Activated T-helper 1 cell treated with anti-CD3 and anti-CD28 coated beads, Interleukin-2, amount 50 U/mL, for 16 hours (primary cell): ENCODE measurements at places on chromosomes 11 and 22.

DNA sequence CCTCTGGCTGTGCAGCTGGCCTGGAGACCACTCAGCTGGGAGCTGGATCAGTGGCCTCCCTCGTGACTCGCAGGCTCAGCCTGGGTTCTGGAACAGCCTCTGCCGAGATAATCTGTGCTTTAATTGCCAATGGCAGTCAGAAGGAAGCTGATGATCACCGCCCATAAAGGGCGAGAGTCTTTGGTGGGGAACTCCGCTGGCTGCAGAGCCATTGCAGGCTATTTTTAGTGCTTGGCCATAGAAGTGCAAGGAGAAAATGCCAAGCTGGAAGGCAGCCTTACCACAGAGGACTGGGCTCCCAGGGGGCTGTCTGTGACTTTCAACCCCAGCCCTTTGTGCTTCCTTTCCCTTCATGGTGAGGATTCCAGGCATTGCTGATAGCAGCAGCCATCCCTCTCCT is 62.2 kb upstream of the TENM4 start:
- DNase-seq = no peak

DNA sequence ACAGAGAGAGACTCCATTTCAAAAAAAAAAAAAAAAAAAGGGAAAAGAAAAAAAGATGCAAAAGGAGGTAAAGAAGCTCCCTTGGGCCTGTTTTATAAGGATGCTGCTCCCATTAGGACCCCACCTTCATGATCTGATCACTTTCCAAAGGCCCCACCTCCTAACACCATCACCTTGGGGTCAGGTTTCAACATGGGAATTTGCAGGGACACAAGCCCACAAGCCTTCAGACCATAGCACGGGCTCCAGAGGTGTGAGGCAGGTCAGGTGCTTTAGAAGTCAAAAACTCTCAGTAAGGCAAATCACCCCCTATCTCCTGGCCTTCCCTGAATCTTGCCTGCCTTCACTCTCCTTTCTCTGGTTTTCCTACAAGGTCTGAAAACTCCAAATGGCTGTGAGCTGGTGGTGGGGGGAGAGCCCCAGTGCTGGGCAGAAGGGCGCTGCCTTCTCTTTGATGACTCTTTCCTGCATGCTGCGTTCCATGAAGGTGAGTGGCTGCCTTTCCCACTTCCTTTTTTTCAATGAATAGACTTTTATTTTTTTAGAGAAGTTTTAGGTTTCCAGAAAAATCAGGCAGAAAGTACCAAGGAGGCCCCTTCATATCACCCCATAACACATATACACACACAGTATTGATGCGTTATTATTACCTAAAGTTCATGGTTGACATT is 13.2 kb downstream of the ASPHD2 start:
- DNase-seq = no peak

DNA sequence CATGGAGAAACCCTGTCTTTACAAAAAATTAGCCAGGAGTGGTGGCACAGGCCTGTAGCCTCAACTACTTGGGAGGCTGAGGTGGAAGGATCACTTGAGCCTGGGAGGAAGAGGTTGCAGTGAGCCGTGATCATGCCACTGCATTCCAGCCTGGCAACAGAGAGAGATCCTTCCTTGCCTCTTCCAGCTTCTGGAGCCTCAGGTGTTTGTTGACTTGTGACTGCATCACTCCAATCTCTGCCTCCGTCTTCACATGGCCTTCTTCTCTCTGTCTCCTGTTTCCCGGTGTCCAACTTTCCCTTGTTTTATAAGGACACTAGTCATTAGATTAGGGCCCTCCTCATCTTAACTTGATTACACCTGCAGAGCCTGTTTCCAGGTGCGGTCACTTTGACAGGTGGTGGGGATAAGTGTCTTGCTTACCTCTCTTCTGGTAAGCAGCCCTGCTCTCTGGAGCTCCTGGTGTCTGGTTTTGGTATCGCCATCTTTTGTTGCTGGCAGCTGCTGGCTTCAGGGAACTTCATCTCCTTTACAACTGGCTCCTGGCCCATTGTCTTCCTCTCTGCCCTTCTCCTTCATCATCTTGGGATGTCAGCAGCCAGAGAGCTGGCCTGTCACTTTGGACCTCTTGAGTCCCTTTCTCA is 8.2 kb upstream of the USP2 start:
- no peak for DNase-seq

- DNase-seq = no peak
Observed at GRCh38 chr11:70290361-70291065, 20.0 kb downstream of the PPFIA1 start.

- DNase-seq = no peak
Observed at GRCh38 chr11:72634472-72635095, 39.6 kb downstream of the PDE2A start.

DNA sequence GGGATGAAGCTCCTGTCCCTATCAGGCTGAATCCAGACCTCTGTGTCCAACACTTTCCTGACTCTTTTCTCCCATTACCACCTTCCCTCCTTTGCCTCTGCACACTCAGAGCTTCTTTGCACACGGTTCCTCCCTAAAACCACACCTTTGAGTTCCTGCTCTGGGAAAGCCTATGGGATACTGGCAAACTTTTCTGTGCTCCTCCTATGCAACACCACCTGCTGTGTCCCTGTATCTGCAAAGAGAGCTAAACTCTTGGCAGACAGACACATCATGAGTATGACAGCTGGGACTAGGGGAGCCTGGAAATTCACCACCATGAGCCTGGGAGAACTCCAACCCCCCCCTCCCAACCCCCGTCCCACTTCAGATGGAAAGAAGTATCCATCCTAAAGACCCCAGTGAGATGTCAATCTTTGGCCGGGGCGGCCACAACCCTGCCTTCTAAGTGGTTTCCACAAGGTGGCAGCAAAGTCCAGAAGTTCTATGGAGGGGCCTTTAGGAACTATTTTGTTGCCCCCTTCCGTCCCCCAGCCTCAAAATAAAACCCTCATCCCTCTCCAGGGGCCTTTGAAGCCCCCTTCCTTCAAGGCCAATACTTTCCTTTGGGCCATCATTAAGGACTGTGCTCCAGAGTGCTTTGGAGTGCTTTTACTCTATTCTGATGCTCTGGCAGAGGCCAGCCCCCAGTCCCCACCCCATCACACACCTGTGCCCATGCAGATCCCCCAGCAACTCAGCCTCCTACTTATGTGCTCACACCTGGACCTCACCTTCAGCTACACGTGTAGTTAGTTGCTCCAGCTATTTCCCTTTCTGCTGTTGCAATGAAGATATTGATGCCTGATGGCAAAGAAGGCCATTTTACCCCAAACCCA is 19.4 kb downstream of the HTR3A start:
- no peak for DNase-seq

DNA sequence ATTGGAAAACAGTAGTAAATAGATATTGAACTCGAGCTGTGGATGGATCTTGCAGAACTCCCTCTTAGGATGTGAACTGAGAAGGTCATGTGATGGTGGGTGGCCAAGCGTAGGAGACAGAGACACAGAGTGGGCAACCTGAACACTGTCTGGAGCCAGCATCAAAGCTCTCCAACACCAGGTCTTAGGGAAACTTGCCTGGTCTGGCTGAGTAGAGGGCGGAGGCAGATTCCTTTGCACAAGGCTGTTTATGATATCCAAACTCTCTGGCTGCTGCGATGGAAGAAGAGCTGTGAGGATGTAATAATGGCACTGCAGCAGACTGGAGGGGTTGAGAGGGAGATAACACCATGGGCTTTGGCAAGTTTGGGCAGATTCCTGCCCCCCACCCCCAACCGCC is 10.1 kb downstream of the NAV2 start:
- no peak for DNase-seq

GRCh38 chr11:120332822-120333716 is 3.1 kb upstream of the ARHGEF12 start:
- no peak for DNase-seq

DNA sequence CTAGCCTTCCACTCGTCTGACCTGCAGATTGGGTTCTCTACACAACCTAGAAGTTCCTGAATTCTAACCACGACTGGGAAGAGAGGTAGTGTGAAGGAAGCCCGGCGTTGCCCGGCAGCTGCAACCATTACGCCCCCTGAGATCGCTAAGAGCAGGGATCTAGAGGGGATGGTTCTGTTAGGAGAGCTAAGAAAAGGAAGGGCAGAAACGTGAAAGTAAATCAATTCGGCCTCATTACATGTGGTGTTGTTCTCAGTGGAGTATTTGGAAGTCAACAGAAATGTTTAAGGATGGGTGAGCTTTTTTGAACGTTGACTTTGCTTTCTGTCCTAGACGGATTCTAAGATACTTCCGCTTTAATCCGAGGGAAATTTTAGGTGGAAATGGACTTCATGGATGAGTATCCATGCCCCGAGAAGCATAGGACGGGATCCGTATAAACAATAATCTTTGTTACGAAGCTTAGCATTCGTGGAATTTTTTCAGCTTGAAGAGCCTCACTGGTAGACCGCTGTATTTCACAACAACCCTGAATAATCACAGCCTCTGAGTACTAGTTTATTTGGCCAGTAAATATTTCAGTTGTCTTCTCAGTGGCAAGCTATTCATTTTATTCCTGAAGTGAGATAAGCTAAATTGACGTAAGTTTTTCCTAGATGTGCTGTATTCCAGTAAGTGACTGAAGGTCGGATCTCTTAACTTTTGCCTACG is 629 bp downstream of the ATP5MG start:
- no peak for DNase-seq
